Psoas muscle (tissue), 8 donors: ENCODE measurements at places on chromosomes 16 and 17.
A peak's percentile ranks its signal among the peaks of the same experiment; 100 is the strongest.

DNA sequence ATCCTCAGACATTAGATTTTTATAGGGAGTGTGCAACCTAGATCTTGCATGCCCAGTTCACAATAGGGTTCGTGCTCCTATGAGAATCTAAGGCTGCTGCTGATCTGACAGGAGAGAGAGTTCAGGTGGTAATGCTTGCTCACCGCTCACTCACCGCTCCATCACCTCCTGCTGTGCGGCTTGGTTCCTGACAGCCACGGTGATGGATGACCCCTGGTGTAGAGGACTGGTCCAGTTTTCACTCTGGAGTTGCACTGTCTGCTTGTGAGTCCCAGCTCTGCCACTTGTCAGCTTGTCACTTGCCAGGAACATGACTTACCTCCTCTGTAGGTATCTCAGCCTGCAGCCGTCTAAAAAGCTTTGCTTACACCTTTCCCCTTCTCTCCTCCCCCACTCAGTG lies 214.6 kb downstream of the SNX29 start:
- no peak for DNase-seq

DNA sequence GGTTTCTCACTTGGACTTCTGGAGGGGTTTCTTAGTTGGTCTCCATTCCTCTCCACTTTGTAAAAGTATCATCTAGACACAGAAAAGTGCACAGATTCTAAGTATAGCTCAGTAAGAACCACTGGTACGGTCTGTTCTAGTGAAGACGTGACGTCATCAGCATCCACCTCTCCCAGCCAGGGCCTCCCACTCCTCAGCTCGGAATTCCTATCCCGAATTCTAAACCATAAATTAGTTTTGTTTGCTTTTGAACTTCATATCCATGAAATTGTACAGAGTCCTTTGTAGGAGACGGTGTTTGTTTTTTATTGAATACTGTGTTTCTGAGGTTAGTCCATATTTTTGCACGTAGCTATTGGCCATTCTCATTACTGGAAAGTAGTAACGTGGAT lies 25.5 kb downstream of the FOXK2 start:
- no peak for DNase-seq

- DNase-seq, result no peak
Observed at GRCh38 chr17:37060094-37060493, 111.3 kb downstream of the AATF start.

DNA sequence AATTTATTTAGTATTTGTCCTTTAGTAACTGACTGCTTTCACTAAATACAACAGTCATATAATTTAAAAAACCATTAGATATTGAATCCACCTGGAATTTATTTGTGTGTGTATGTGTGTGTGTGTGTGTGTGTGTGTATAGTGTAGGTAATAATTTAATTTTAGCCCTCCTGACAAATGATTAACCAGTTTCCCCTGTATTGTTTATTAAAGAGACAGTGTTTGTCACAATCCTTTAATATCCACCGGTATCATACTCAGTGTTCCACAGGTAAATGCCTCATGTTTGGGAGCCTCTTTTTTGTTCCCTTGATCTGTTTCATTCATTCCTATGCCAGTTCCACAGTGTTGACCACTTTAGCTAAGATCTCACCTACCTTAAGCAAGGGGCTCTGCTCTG lies 134.6 kb upstream of the IRX3 start:
- DNase-seq, result no peak

DNA sequence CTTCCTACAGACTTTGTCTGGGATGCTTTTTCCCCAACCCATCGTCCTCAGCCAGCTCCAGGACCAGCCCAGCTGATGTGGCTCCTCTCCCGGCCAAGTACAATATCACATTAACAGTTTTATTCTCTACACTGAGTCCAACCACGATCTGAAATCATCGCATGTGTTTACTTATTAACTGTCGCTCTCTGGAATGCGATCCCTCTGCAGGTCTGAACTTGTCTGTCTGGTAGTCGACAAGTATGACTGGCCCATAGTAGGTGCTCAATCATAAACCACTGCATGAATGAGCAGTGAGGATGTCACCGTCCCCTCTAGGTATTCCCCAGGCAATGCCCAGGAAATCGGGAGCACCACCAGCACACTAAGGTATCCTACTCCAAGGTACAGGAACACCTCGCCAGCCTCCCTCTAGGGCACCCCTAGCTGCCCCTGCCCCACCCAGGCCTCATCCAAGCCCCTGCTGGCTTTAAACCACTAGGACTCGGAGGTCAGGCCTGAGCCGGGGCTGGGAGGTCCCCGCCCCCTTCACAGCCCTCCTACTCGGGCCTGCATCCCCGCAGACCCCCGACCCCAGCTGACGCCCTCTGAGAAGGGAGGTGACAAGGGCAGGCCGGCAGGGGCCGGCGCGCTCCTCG lies 27.7 kb downstream of the RTN4RL1 start:
- no peak for DNase-seq

GRCh38 chr17:75295201-75296158 lies 6.2 kb upstream of the SLC25A19 start:
- DNase-seq, result no peak

GRCh38 chr17:8055851-8056231 lies 17.0 kb downstream of the ALOX15B start:
- no peak for DNase-seq

GRCh38 chr17:18176176-18176575 lies 7.5 kb upstream of the ALKBH5 start:
- no peak for DNase-seq

DNA sequence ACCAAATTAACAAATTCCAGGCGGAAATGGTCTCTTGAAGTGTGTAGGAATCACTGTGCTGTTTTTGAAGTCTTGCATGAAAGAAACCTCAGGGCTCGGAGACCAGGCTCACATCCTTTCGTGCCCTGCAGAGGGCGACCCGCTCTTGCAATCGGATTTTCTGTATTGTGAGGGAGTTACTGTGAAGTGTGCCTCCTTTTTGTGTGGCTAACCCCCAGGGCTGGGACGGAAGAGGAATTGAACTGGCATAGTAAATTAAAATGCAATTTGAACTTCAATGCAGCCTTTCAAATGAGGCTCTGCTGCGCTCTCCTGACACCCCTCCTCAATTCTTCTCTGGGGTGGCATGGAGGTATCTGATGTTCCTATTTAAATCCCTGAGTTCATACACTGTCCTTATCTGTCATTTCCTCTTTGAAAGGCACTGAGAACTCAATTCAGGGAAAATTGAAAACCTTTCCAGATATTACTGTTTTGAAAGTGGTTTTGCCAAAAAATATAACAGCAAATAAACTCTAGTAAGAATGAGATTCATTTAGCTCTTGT lies 51.5 kb upstream of the MGAT5B start:
- no peak for DNase-seq

GRCh38 chr17:73710095-73710592 lies 65.9 kb upstream of the SDK2 start:
- no peak for DNase-seq

GRCh38 chr16:5504064-5504781 lies 406.6 kb upstream of the EEF2KMT start:
- no peak for DNase-seq

GRCh38 chr17:78708510-78708973 lies 73.5 kb downstream of the CYTH1 start:
- DNase-seq, result peak; percentile 60

DNA sequence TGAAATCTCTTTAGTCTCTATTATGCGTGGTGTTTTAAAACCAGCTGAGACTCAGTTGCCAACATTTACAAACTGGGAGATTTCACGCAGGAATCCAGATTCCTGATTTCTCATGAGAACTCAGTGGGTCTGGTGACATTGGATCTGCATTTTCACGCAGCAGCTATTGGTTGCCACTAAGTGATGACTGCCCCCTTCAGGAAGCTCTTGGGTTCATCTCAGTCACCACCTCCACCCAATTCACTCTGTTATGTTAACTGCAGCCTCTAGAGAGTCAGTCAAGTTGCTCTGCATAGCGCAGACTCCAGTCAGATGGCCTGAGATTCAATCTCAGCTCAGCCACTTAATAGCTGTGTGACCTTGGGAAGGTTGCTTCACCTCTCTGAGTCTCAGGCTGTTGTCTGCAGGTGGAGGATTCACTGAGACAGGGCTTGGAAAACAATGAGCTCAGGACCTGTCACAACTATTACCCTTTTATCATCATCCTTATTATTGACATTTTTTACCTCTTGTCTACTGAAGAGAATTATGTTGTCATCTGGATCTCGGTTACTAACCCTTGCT lies 6.4 kb downstream of the SHISA9 start:
- no peak for DNase-seq

- no peak for DNase-seq
Observed at GRCh38 chr17:50359005-50359699, 13.2 kb downstream of the XYLT2 start.

DNA sequence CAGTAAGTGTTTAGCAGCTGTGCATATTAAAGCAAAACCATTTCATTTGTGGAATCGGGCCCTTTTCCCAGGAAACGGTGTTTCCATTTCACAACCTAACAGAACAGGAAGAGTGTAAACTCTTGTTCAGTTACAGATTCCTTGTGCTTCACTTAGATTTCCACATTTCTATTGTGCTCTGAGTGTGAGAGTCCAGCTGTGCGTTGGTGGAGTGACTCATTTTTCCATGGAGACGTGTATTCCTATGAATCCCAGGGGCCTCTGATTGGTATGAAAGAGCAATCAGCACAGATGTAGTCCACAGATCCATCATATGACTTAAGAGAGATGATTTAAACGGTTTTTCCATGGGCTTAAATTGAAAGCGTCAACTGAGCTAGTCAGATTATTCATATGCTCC lies 13.3 kb upstream of the CAVIN1 start:
- peak; percentile 46 for DNase-seq

GRCh38 chr17:28839221-28839620 lies 3.4 kb downstream of the FAM222B start:
- DNase-seq, result no peak

DNA sequence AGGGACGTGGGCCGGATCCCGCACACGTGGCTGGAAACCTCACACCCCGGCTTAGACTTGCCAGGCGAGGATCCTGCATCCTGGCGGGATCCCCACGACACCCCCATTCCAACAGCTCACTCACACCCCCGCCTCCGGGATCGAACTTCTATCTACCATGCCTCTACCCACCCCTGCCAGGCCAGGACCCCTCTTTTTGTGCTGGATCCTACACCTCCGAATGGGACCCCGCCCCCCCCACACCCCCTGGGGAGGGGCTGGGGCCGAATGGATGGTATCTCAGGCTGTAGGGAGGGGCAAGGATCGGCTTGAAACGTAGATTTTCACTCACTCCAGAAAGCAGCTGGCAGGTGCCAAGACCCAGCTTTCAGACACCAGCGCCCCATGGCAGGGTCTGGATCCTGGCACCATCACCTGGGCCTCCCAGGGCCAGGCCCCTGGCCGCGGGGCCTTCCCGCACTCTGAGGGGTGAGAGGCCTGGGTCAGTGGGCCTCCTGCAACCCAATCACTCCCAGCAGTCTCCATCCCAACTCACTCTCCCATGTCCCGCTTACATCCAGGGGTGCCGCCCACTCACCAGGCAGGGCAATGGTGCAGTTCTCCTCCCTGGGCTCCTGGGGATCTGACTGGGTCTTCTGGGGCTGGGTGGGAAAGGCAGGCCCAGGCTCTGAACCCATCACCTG lies 6.7 kb downstream of the PRSS36 start:
- DNase-seq, result no peak

DNA sequence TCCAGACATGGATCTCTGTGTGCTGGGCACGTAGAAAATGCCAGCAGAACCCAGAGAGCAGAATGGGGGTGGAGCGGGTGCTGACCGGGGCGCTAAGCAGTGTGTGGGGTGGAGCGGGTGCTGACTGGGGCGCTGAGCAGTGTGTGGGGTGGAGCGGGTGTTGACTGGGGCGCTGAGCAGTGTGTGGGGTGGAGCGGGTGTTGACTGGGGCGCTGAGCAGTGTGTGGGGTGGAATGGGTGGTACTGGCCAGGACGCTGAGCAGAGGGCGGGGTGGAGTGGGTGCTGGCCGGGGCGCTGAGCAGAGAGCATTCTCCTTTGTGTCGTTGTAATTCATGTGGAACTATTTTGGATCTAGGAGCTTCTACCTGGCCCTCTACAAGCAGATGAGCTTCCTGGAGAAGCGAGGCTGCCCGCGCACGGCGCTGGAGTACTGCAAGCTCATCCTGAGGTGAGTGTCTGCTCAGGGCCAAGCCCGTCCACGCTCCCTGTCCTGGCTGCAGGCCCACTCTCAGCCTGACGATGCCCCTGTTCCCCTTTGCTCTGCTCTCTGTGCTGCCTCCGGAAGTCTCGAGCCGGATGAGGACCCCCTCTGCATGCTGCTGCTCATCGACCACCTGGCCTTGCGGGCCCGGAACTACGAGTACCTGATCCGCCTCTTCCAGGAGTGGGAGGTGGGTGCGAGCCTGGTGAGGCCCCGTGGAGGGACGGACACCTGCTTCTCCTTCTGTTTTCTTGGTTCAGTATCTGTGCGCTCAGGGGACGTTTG lies 20.3 kb upstream of the MC1R start:
- DNase-seq, result no peak

DNA sequence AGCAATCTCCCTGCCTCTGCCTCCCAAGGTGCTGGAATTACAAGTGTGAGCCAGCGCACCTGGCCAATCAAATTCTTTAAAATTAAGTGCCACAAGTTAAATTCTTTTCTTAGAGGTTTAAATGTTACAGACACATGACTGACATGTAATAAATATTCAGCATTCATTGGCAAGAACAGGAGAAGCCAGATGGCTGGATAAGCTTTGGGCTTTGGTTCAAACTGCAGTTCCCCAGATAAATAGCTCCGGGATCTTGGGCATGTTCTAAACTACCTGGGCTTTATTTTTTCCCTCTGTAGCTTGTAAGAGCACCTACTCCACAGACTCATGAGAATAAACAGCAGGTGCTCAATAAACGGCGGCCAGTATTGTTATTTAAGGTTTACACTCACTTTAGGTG lies 34.1 kb downstream of the ABAT start:
- no peak for DNase-seq

- DNase-seq, result no peak
Observed at GRCh38 chr17:78241277-78242023, 10.0 kb downstream of the TMEM235 start.

- no peak for DNase-seq
Observed at GRCh38 chr17:51731941-51732722, 426.4 kb downstream of the CA10 start.
